ENCODE measurements at places on chromosomes 1 and 21.

- DNase-seq, result no peak
These were observed 37.3 kb downstream of the PLEKHO1 start for GRCh38 chr1:150186789-150187559.

DNA sequence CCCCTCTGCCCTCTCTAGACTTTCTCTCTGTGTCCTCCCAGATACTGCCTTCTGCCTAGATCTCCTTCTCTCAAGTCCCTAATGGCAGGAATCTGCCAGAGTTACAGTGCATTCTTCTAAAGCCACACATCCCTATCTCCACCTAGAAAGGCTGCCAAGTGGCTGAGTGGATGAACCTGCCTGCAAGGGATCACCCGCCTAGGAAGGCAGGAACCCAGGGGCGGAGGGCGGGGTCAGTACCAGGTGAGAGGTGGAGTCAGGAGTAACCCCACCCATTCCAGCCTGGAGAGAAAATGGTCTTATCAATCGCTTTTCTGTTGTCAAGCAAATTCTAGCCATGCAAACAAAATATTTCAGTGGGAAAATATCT is 60.8 kb downstream of the BCAR3 start:
- no peak for DNase-seq

GRCh38 chr1:6638226-6638625 is 13.6 kb downstream of the THAP3 start:
- no peak for DNase-seq

DNA sequence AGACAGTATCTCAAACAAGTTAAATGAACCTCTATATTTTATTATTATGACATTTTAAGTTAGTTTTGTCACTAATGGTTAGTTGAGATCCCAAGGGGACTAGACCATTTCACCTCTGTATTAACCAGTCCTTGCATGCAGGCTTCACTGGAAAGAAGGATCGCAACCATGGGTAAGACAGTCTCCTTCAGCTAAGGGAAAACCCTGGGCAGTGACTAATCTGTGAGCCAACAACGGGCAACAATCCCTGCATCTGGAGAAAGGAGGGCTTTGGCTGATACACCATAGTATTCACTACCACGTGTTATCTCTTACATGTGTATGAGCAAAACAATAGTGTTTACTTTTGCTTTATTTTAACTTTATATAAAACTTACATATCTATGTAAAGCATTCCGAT is 708.8 kb upstream of the CHRM3 start:
- no peak for DNase-seq

GRCh38 chr1:112776688-112777087 is 61.6 kb upstream of the PPM1J start:
- DNase-seq, result no peak

DNA sequence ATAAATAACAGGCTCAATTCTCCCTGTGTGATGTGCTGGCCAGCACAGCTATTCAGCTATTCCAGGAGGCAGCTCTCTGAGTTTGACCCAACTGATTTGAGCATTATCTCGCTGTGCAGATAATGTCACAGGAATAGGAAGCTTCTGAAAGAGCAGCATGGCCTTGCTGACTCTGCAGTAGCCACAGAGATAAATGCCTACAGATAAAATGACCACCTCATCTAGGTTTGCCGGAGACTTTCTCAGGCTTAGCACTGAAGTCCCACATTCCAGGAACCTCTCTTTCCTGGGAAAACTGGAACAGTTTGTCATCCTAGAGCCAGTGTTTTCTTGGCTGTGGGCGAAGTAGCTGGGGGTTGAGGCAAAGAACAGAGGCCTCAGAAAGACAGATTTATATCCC is 98.9 kb downstream of the MRPL39 start:
- no peak for DNase-seq

DNA sequence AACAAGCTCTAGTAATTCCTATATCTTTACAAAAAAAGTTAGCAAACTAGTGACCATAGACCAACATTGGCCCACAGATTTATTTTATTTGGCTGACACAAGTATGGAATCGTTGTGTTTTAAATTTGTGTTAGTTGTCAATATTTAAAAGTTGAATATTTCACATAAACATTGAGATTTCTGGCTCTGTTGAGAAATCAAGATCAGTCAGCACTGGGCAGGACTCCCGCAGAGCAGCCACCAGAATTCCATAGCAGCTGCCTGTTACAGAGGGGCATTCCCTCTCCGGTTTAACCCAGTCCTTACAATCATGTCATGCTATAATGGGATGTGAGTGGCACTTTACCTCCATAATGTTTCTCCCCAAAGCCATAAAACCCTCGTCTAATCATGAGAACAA is 79.2 kb upstream of the NRIP1 start:
- DNase-seq, result no peak

GRCh38 chr1:180156201-180156600 is 1.5 kb downstream of the QSOX1 start:
- DNase-seq, result no peak
